Right atrium auricular region (tissue), 2 donors: ENCODE measurements at places on chromosomes 2 and 18. TPM values are rescaled to one million over a fixed set of nuclear protein-coding genes. Genes with fewer than 3 reads are reported as not detected.
A peak's percentile ranks its signal among the peaks of the same experiment; 100 is the strongest.

DNA sequence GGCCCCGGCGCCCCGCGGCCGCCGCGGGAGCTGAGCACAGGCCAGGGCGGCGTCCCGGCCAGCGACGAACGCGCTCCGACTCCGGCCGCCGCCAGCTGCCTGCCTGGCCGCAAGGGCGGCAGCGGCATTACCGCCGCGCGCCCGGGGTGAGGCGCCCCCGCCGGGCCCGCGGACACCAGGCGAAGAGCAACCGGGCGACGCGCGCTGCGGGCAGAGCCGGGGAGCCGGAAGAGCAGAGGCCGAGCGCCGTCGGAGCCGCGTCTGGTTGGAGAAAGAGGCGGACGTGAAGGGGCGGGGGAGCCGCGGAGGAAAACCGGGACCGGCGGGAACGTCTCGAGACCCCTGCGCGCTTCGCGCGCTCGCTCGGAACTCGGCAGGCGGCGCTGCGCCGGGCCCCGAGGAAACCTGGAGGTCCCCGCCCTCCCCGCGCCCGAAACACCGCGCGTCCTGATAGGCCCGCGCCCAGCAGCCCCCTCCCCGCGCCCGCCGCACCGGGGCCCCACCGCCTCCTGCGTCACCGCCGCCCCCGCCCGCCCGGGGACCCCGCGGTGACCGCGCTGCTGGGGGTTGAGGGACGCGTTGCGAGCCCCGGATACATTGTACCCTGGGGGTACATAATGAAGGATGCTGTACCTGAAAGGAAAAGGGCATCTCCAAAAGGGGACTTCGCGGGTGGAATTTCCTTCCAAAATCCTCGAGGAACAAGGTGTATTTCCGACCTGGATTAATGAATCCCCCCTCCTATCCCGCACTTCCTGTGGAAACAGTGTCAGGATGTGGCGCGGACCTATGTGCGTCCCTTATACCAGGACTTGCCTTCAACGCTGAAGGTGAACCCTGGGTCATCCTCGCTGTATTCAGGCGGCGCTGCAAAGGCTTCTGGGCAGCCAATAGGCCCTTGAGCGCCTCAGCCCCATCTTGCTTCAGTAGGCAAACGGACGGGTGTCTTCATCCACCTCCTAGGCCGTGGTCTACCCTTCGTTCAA is 1.0 kb upstream of the B4GALT6 start:
- no peaks in the 10 kb centered on the region for H3K27me3 ChIP-seq
- H3K4me3 ChIP-seq: peak overlapping the region; percentile 51
- H3K27ac ChIP-seq: peak overlapping the region; percentile 89
- DNase-seq: no peak
- no peaks in the 10 kb centered on the region for H3K36me3 ChIP-seq

GRCh38 chr2:42314892-42315468 is 46.0 kb downstream of the COX7A2L start:
- no peak overlapping the region for H3K4me3 ChIP-seq
- no peak for DNase-seq
- no peak overlapping the region for H3K27ac ChIP-seq
- no peaks in the 10 kb centered on the region for H3K4me1 ChIP-seq

DNA sequence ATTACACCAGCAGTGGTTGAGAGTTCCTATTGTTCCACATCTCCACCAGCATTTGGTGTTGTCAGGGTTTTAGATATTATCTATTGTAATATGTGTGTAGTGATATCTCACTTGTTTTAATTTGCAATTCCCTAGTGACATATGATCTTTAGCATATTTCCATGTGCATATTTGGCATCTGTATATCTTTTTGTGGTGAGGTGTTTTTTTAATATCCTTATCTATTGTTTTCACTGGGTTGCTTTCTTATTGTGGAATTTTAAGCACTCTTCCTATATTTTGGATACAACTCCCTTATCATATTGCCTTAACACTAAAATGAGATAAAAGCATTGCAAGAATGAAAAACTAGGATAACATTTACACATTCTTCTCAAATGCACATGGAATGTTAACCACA is 453.9 kb upstream of the FSIP2 start:
- H3K4me1 ChIP-seq: no peaks in the 10 kb centered on the region
- H3K36me3 ChIP-seq: no peaks in the 10 kb centered on the region
- no peak for DNase-seq
- H3K4me3 ChIP-seq: no peak overlapping the region
- no peak overlapping the region for H3K27ac ChIP-seq
- no peaks in the 10 kb centered on the region for H3K27me3 ChIP-seq

Gene LANCL1
- 27.4 TPM for total RNA-seq
